Stimulated activated CD8-positive, alpha-beta memory T cell treated with anti-CD3 and anti-CD28 coated beads, Interleukin-2, amount 100 ng/mL, for 1 hour (primary cell): ENCODE measurements at places on chromosomes 11 and 22.

DNA sequence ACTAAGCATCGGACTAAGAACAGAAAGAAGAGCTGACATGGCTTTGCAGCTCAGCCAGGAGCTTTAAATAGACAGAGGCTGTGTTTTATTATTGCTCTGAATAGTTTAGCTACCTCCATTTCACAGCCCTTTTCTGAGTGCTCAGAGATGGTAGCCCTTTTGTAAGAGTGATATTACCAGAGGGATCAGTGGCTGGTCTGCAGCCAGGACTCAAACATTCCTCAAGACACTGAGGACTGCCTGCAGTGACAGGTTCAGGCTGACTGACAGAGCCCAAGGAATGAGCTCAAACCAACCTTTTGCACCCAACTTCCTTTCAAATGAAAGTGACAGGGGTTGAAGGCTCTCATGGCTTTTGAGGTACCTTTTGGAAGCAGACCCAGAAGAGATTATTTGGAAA is 189.0 kb downstream of the DDX10 start:
- DNase-seq = no peak

GRCh38 chr11:110031171-110031570 is 62.0 kb upstream of the ZC3H12C start:
- no peak for DNase-seq

GRCh38 chr22:25061605-25062376 is 109.3 kb downstream of the KIAA1671 start:
- no peak for DNase-seq

DNA sequence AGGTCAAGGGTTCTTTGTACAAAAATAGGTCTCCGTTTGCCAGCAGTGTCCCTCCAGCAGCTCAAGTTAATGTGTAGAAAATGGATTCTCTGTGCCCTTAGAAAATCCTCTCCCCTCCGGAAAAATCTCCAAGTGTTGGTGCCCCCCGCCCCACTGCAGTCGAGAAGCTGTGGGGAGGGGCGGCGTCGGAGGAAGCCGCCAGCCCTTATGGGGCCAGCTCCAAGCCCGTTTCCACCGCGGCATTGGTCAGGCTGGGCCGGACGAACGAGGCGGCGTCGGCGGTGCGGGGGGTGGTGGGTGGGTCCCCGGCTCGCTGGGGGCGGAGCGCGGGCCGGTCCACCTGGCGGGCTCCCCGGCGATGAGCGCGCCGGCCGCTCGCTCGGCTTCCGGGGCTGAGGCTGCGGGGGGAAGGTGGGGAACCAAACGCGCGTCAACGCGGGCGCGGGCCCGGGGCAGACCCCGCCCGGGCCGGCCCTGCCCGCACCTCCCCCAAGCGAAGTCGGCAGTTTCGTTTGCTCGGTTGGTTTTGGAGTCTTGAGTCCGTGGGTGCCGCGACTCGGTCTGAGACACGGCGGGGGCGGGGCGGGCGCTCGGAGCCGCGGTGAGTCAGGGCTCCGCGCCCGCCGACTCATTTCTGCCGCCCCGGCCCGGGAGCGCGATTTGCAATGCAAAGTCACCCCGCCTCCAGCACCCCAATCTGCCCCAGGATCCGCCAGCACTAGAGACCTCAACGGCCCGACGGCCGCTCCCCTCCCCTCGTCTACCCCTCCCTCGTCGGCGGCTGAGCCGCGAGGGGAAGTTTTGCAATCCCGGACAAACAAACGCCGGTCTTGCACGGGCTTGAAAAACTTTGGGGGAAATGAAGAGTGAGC is 1.4 kb downstream of the ASCL2 start:
- DNase-seq = peak; percentile 48

GRCh38 chr11:62559204-62559603 is 12.6 kb upstream of the AHNAK start:
- DNase-seq = no peak

DNA sequence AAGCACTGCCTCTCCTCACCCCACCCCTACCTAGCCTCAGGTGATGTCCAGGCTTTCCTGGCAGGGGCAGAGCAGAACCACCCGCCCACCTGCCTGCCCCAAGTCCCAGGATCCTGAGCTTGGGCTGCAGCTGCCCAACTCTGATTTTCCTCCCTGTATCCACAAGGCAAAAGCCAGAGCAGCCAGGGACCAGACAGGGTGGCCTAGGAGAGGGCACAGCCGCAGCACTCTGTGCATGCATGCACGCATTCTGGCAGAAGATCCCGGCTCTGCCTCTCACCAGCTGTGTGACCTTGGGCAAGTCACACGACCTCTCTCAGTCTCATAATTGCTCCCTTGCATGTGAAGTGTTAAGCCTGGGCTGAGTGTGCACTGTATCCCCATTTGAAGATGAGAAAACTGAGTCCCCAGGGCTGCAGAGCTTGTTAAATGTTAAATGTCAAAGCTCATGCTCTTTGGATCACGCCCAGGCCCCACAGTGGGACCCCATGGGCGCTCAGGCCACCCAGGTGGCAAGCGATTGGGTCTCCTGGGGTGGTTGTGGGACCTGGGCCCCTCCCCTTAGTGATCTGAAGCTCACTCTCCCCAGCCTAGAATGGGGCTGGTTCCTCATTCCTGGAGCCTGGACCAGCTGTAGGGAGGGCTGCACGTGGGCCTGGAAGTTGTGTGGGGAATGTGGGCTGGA is 2.8 kb upstream of the CARNS1 start:
- no peak for DNase-seq

DNA sequence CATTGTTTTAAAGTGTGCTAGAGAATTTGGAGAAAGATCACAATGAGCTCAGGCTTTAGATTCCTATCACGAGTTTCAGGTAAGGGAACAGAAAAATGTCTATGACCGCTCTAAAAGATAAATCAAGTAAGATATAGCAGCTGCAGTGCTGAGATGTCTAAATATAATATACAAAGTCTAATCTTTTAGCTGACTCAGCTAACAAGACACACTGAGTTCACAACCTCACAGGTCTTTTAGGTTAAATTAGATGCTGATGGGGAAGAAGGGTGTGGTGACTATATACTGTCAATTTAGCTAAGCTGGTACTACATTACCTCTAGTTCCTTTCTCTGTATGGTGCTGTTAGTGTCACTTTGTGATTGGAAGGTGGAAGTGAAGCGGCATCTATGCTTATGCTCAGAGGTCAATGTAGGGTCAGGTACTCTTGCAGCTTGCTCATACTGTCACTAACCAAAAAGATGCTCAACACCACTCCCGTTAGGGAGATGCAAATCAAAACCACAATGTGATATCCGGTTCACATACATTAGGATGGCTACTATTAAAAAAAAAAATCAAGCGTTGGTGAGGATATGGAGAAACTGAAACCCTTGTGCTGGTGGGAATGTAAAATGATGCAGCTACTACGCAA is 283.5 kb downstream of the SWAP70 start:
- no peak for DNase-seq

GRCh38 chr11:61621917-61622585 is 41.2 kb upstream of the SYT7 start:
- DNase-seq = no peak

DNA sequence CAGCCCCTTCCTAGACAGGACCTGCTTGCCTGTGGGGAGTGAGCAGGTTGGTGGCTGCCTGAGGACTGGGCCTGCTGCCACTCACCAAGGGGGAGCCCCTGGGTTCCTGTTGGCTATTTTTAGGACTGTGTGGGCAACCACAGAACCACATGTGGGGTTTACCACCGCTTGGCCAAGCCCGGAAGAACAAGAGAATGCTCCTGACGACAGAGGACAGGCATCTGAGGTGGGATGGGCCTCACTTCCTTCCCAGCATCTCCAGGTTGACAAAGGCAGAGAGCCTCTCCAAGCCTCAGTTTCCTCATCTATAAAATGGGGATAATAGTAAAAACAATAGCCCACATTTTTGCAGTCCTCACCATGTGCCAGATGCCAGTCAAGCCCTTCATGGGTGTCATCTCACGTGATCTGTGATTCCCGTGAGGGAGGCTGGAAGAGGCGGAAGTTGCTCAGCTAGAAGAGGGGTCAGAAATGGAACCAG is 43.6 kb downstream of the LRRC32 start:
- no peak for DNase-seq

DNA sequence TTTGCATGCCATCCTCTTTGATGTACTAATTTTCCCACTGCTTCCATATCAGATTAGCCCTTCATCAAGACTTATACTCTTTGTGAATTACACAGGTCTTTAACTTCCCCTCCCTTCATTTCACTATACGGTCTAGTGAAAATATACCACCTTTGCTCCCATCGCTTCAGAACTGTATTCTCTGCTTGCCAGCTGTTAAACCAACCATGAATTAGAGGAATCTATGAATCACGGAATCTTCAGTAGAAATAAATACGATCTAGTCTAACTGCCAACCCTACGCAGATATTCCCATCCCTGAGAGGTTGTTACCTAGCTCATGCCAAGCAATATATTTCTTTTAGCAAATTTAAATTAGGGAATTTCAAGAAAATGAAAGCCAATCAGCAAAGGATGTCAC is 177.8 kb upstream of the MPPED2 start:
- no peak for DNase-seq

DNA sequence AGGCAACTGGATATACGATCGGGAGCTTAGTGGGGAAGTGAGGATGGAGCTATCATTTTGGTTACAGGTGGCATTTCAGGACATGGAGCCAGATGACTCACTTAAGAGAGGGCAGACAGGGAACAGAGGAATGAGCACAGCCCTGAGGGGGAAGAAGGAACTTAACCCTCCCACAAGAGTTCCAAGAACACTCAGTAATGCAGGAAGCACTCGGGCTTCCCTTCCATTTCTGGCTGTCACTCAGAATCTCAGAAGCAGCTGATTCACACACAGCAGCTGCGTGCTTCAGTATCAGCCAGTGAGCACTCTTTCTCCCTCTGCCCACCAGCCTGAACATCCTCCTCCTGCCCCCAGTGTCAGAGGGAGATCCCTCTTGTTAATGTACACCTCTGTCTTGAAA is 34.8 kb downstream of the EFCAB6 start:
- no peak for DNase-seq

- DNase-seq = no peak
These were observed 24.1 kb downstream of the PTDSS2 start for GRCh38 chr11:473962-474785.

GRCh38 chr11:58900479-58901420 is 38.5 kb upstream of the GLYATL1 start:
- DNase-seq = no peak

GRCh38 chr11:122900587-122901202 is 18.1 kb downstream of the JHY start:
- DNase-seq = no peak
